ENCODE measurements at places on chromosomes 2 and 18.
A peak's percentile ranks its signal among the peaks of the same experiment; 100 is the strongest.

- DNase-seq, result no peak
Measured at GRCh38 chr2:152242787-152243472, 67.4 kb upstream of the STAM2 start.

DNA sequence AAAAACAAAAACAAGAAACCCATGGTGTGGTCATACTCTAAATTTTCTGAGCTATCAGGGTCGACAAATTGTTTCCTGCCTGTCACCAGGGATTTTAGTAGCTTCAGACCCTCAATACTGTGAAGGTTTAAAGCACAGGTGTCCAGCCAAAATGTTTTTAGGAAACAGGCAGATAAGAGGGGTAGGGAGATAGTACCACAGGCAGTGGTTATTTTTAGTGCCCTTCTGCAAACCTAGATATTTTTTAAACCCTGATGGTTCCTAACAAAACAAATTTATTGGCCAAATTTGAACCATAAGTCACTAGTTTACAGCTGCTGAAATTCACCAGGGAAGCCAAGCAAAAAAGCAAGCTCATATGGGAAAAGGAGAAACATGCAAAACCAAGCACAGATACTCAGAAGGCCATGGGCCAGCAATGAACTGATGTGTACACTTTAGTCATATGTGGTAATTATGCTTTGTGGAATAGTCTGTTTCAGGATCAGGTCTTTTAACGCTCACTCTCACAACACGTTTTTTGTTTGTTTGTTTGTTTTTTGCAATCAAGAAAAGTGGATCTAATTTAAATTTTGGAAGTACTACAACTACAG lies 156.8 kb upstream of the STK17B start:
- no peak for DNase-seq

DNA sequence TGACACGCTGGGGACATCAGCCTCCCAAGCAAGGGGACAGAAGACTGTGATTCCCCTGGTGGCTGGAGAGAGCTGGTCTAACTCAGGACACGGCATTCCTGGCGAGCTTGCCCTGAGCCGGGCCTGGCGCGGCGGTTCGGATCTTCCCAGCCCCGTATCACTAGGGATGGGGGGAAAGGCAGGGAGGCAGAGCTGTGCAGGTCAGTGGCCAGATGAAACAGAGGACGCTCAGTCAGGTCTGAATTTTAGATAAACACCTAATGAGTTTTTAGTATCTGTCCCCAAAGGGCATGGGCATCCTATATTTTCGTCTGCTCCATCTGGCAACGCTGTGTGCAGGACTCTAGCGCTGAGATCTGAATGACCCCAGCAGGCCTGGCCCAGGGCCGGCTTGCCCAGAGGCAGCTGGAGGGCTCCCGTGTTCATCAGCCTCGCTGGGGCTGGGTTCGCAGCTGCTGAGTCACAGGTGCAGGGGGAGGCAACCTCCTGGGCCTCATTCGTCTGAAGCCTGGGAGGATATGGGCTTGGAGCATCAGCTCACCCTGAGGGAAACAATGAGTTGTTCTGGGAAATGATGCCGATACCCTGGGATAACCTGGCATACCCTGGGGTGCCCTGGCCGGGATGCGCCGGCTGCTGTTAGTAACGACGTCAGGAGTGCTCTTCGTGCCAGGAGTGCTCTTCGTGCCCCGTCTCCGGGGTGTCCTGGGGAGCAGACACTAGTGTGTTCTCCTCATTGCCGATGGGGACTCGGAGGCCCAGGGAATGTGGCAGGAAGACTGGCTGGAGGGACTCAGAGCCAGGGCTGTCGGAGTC lies 48.1 kb upstream of the HPCAL1 start:
- no peak for DNase-seq

GRCh38 chr2:69222953-69223658 lies 163.9 kb downstream of the GFPT1 start:
- peak; percentile 70 for DNase-seq

GRCh38 chr18:25662272-25662671 lies 310.3 kb upstream of the ZNF521 start:
- DNase-seq, result no peak

DNA sequence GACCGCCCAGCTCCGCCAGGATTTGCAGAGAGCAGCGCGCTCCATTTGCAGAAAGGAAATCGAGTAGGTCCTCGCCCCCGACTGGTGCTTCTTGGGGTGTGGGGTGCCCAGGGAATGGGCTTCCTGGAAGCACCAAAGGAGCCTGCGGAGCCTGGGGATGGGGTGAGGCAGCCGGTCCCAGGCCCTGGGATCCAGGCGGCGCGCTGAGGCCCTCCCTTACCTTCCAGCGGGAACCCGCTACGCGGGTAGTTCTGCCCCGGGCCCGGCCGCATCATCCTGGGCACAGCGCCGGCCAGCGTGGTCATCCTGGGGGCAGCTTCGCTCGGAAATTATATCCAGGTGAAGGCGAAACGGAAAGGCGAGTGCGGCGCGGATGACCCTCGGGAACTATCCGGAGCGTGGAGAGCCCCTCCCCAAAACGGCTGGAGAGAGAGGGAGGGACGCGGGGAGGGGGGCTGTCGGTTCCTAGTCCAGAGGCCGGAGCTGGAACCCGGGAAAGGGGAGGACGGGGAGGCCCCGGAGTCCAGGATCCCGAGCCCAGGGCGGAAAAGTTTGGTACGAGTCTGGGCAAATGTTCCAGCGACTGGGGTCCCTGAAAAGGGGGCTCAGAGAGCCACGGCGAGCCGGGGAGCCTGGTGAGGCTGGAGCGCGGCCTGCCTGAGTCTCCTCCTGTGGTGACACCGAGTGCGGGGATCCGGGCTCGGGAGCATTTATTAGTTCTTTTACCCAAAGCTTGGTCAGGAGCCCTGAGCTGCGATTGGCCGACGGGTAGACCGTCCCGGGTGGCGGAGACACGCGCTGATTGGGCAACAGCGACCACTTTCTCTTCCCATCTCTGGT lies at the start of gene PAX3:
Gene PAX3 (minus strand): TSS at position 688 of the 840 bp plus-strand sequence. CDS start 383 bp downstream, at position 305.
- DNase-seq, result no peak

- no peak for DNase-seq
Measured at GRCh38 chr18:75073654-75074053, 135.3 kb downstream of the PTGR3 start.

- DNase-seq, result no peak
Measured at GRCh38 chr2:160295519-160296207, 95.6 kb upstream of the ITGB6 start.

DNA sequence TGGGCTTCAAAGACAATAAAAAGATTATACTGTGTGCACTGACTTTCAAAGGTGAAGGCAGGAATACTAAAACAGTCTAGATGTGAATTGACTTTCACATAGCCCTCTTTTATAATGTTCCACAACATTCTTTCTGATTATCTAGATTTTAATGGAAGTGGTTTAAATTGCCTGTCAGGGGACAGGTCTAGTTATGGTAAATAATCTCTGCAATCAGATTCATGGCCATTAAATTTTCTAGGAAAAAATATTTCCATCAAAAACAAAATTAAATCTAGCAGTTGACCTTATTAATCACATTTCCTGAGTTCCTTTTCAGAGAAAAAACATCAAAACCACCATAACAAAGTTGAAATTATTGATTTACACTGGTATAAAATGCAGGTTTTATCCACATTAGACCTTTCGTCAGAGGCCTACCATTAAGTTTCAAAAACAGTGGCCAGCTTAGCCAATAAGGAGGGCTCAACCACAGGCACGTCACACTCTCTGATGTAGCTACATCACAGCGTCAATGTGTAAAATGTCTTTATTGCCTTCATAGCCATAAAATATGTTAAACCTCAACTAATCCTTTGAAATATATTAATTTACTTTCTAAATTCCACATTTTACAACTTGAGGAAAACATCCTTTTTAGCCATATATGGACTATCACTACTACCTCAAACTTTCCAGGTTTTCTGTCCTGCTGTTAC lies 79.4 kb downstream of the NOL10 start:
- DNase-seq, result no peak

DNA sequence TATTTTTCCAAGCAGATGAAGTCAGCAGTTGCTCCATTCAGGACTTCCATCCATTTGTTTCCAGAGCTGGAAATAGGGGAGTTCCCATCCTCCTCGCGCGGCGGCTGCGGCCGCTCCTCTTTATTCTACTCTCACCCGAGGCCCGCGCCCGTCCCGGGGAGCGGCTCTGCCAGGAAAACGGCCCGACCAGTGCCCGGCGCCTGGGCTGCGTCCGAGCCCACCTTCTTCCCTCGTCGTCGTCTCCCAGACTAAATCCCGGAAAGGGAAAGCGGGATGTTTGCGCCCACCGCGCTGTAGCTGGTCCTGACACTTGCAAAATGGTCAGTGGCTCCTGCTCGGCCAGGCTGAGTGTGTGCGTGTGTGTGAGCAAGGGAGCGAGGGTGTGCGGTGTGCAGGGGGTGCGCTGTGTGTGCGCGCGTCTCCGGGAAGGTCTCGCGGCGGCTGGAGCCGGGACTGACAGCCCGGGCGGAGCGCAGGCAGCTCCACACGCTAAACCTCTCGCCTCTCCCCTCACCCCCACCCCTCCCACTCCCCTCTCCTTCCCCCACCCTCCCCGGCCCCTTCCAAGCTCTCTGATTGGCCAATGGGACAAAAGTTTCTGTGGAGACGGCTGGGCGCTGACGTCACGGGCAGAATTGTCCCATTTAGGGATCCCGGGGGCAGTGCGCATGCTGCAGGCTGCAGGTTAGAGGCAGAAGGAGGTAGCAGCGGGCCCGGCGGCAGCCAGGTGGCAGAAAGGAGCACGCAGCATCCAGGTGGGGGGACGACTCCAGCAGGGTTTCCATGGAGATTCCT lies at the start of gene NOL4:
Gene NOL4 (minus strand): TSS at position 491 of the 795 bp plus-strand sequence. CDS start 1,660 bp downstream, outside the sequence.
- DNase-seq, result peak; percentile 68

DNA sequence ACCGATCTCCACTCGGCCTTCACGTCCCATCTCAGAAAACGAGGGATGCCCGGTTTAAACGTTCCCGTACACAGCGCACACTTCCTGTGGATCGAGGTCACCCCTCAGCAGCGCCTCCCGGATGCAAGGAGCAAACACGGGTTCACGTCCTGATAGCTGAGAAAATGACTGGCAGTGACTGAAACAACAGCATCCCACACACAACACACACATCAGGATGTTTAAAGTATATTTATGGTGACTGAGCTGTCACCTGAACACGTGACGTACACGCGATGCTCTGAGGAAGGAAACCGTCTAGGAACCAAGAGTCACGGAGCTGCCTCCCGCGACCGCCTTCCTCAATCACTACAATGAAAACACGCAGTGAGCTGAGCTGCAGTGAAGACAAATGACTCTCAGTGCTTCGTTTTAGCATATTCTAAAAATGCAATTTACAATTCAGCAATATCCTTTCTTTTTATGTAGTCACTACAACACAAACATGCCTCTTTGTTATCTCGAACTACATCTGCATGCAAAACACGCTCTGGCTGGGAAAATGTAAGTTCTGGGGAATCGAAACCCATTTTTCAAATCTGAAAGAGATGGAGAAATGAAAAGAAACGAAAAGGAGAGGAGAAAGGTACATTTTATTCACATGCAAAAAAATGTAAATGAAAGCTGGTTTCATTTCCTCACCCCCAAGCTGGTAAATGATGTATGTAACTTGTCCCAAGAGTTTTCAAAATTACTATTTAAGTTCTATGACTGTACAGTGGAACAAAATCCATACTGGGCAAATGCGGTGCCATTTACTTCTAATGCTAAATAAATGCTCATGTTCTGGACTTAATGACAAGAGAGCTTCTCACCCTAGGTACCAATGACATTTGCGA lies 19.8 kb downstream of the HDAC4 start:
- no peak for DNase-seq

- no peak for DNase-seq
Measured at GRCh38 chr2:209097168-209097567, 326.7 kb upstream of the MAP2 start.

- DNase-seq, result no peak
Measured at GRCh38 chr2:5123582-5124196, 568.5 kb upstream of the SOX11 start.

DNA sequence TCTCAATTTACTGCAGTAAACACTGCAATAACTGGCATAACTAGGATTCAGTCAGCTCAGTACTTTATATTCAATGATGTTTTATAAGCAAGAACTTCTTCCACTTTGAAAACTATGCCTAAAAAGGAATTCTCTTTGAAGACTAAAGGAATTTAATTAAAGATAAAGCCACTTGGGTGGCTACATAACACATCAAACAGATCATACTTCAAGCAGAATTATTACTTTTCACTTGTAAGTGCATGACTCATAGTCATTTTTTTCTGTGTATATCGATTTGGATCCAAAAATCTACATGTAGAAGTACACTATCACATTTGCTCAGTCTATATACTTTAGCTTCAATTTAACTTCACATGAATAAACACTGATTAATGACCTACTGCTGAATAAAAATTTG lies 4.0 kb downstream of the KANSL1L start:
- DNase-seq, result no peak

DNA sequence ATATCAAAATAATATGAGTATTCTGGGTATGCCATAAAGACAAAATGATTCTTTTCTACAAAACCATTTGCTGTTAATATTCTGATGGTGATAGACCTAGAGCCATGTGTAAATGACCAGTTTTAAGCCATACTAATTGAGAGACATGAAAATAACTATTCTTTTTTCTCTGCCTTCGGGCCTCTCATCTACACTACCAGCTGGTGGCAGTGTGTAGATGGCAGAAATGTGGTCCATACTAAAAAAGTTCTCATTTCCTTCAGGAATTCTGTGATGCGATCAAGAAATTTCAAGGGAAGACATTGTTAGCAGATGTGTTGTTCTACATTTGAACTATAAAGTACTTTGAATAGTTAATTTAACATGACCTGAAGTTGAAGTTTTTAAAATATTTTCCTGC lies 485.2 kb downstream of the TRIB2 start:
- no peak for DNase-seq

DNA sequence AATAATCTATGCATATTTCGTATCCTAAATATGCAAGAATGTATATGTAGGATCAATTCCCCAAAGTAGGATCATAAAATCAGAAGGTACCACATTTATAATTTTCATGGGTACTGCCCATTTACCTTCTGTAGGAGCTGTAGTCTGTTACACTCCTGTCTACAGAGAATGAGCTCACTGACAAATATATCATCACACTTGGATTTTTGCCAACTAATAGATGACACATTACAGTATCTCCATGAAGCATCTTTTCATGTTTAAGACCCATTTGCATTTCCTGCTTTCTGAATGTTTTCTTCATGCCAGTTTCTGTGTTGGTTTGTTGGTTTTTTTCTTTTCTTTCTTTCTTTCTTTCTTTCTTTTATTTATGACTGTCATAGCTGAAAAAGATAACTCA lies 70.9 kb upstream of the EML6 start:
- no peak for DNase-seq

DNA sequence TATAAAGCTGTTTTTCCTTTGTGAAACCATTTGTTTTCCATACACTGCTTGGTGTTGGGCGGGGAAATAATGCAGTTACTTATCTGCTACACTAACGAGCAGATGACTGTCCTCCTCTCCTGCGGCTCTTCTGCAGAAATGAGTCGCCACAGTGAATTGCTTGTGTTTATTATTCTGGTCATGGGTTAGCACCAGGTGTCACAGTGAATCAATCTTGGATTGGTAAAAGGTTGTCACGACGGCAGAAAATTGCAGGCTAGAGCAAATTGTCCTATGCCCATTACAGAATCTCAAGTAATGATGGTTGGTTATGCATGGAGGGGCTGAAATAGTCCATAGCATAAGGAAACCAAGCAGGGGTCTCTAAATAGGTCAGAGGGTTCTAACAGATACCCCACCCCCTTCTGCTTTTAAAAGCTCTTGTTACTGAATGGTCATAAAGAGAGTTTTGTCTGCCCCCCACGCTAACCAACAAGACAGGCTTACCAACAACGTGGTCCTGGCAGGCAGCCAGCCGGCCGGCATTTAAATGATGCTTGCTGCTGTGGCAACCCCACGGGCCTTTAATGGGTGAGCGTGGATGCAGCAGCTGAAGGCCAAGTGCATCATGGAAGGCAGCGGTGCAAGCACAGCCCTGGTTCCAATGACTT lies 29.5 kb downstream of the RAB31 start:
- DNase-seq, result no peak

Measured in heart left ventricle (tissue), 16 donors.